ENCODE measurements at places on chromosomes 1 and 21.
A peak's percentile ranks its signal among the peaks of the same experiment; 100 is the strongest.

GRCh38 chr1:204621396-204621795 is 64.1 kb downstream of the LRRN2 start:
- no peak for DNase-seq

- DNase-seq: no peak
These were observed 6.6 kb downstream of the LRRN2 start for GRCh38 chr1:204678721-204679475.

GRCh38 chr1:56824938-56825337 is 5.7 kb upstream of the FYB2 start:
- DNase-seq: no peak

DNA sequence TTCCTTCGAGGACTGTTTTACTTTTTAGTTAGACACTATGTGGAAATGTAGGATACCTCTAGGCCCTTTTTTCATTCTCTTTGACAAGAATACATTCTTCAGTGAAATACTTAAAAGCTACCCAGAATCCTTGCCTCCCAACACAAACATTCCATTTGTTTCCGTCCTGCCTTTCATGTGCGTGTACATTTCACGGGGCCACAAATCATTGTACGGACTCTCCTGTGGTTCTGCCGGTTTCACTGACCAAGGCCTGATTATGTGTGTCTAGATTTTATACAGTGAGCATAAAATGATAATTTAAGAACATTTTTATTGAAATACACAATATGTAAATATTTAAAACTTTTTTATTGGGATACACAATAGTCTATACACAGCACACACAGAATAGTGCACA is 76.4 kb downstream of the RUNX3 start:
- DNase-seq: no peak

DNA sequence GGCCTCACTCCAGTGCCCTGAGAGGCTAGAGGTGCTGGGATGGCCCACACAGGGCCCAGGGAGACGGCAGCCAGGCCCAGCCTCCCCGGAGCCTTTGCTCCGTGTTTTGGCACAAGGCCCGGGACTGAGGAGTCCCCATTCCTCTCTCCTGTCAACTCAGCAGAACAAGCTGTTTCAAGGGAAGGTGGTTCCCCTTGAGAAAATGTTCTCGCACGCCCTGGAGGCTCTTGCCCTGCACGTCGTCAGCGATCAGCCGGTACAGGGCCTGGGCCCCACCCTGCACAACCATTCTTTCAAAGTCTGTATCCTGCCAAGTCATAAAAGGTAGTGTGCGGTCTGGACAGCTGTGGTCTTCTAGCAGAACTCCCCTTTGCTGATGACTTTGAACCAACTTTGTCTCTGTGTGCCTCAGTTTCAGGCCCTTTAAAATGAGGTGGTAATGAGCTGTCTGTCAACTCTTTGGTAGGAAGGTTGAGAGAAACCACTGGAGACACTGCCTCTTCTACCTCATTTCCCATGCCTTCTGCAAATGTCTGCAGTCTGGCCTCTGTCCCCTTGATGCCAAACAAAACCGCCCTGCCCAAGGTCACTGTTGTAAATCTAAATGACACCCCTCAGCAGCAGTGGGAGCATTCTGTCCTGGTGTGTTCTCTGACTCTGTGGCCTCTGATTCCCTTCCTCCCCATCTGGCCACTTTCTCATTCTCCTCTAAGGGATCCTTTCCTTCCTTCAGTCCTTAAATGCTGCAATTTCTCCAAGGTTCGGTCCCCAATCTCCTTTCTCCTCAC is 138.6 kb upstream of the JUN start:
- peak; percentile 50 for DNase-seq

DNA sequence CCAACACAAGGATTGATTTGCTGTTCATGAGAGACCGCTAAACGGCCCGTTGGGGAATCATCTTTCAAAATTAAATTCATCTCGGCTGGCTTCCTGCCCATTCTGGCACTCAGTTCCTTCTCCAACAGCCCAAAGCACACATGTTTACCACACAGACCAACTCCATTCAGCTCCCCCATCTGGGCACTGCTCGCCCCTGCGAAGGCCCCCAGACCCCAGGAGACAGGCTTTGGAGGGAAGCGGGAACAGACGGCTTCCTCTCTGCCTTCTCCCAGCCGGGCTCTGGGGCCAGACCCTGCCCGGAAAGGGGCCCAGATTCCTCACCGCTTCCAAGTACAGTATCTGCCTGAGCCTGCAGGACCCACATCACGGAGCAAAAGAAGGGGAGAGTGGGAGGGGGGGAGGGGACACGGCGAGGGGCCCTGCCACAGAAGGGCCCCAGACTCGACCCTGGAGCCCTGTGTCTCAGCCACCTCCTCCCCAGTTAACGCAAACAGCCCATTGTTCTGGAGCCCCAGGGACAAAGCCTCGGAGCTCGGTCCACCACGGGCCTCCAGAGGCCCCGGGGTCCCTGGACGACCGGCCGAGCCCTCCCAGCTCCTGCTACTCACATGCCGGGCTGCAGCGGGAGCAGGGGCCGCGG is 660 bp downstream of the MEGF6 start:
- DNase-seq: peak; percentile 47

GRCh38 chr1:39542924-39543323 is 33.7 kb downstream of the PABPC4 start:
- DNase-seq: no peak

- no peak for DNase-seq
These were observed 546 bp downstream of the KIF21B start for GRCh38 chr1:201022820-201023516.

DNA sequence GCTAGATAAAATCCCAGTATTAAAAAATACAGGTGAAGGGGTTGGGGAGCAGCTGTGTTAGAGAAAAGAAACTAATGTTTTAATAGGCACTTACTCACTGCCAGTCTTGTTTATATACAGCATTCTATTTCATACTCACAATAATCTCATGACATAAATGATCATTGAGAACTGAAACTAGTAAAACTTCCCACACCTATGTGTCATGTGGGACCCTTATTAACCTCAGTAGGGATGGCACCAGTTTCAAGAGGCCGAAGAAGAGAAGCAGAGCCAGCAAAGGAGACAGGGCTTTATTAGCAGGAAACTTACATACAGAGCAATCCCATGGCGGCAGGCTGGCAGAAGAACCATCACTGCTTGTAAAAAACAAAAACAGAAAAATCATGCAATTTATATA is 48.8 kb upstream of the KCNH1 start:
- DNase-seq: no peak

DNA sequence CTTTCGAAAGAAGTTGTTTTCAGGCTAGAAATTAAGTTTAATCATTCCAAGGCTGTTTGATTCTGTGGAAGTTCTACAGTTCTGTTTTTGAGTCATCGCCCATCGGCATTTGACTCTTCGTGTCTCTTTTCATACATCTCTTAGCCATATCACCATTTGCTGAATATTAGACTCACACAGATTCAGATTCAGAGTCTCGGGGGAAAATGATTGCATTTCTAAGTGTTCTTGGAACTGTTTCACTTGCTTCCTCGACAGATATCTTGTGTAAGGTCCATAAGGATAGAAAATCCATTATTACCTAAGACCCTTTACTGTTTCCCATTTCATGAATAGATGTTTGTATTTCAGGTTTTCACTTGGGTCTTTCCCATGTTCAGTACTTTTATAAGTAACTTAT is 237.0 kb upstream of the SGIP1 start:
- no peak for DNase-seq

DNA sequence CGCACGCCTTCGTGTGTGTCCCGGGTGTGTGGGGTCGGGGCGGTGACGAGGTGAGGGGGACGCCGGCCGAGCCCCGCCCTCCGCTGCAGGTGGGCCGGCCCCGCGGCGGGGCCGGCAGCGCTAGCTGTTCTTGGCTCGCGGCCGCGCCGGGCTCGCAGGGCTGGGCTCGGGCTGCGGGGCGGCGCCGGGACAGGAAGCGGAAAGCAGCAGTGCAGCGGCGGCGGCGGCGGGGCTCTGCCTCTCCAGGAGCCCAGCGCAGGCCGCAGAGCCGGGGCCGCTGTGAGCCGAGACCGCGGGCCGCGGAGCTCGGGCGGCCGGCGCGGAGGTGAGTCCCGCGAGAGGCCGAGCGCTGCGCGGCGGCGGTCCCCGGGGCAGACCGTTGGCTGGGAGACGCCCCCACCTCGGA is at the start of gene VANGL1:
Gene VANGL1 (plus strand): TSS at position 209 of the 406 bp plus-strand sequence. CDS start 9,444 bp downstream, outside the sequence.
- DNase-seq: peak; percentile 70

- no peak for DNase-seq
These were observed 34.3 kb downstream of the AMY1C start for GRCh38 chr1:103783944-103784377.

DNA sequence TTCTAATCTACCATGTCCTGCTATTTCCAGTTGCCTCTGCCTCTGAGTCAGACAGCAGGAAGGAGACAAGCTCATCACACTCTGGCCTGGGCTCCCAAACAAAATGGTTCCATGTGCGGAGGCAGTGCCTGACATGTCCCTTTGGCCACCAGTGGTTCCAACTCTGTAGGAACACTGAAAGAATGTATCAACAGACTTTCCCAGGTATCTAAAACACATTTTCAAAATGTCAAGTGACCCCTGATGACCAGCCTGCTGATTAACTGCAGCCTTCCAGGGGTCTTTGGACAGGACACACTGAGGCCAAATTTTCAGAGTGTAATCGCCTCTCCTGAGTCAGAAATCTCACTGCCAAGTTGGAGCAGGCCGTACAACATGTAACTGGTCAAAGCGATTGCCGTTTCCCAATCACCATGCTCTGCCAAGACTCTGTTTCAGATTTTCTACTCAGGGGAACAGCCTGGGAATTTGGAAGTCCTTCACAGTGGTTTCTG is 172.7 kb downstream of the TPR start:
- DNase-seq: no peak

- DNase-seq: peak; percentile 50
These were observed 50.8 kb downstream of the TOMM20 start for GRCh38 chr1:235077571-235078479.
